CD4-positive, alpha-beta T cell treated with Interleukin-10 for 1 hour (primary cell): ENCODE measurements at places on chromosomes 13 and 19.

DNA sequence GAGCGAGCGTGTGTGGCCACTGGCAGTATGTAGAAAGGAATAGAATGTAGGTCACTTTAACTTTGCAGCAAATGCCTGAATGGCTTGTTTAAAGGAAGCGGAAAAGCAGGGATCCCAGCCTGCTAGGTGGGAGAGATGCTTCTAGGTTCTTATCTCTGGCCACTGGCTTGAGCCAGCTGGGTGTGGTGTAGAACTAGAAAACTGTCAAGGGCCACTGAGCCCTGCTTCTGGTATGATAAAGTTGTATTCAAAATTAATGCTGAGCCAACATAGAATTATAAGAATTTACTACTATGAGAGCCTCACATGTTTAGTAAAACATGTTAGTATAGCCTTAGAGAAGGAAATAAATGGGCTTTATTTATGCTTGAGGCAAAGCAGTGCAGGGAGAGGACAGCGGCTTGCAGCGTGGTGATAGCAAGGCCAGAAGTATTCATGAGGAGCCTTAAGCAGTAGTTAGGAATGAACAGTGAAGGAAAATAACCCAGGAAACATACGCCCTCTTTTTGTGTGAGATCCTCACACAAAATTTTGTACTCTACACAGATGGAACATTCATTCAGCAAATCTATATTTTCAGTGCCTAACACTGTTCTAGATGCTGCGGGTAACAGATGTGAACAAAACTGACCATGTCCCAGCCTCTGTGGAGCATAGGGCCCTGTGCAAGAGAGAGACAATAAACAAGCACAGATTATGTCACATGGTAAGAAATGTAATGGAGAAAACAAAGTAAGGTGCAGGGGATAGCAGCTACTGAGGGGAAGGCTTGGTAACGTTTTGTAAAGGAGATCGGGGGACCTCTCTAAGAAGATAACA, 863.2 kb downstream of the DIAPH3 start:
- no peak for DNase-seq

- DNase-seq, result no peak
Observed at GRCh38 chr19:30521937-30522336, 149.8 kb downstream of the ZNF536 start.

DNA sequence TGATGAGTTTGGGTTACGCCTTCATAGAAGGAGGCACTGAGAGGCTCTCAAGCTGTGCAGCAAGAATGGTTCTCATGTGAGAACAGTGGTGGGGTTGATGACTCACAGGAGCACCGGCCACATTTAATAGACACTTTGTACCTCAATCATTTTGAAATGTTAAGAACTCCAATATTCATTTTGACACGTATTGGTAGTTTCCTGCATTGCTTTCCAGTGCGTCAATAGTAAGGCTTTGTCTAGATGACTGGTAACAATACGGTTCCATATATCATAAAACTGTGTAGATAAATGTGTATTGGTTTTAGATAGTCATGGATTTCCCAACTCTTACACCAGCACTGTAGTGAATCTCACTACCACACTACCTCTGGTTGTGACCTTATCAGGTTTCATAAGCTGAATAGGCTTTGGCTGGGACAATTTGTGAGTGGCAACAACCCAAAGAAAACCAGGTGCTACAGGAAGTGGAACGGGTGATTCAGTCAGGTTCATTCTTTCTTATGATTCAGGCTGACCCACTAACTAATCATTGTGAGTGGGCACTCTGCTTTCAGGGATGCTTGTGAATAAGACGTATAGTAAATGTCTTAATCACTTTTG, 362.6 kb downstream of the KLF5 start:
- DNase-seq, result no peak

- no peak for DNase-seq
Observed at GRCh38 chr13:81760316-81760715, 1419.4 kb upstream of the SPRY2 start.

GRCh38 chr13:75372517-75372916, 109.5 kb downstream of the TBC1D4 start:
- DNase-seq, result peak; percentile 50

DNA sequence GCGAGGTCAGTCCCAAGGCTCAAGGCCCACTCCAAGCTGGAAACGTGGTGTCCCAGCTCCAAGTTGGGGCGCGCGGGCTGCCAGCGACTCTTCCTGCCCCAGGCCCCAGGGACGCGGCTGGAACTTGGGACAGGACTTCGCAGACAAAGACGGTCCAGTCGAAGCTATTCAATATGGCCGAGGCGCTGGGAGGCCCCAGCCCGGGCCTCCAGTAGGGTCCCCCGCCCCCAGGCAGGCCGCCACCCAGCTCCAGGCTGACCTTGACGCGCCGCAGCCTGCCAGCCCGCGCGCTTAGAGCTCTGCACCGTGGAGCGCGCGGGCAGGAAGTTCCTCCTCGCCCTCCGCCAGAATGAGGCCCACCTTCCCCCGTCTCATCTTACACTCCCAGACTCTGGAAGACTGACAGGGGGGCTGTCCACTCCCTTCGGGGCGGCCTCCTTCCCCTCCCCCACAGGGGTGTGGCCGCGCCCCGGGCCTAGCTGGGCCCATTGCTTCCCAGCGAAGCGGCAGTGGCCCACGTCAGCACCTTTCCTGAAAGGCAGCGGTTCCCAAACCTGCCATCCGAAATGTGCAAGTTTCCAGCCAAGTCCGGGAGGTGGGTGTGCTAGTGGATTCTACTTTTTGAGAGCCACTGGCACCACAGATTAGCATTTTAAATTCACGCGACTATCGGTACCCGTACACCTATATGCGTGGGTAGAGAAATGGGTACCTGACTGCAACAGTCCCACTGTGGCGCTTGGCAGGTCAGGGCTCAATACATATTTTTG, at the start of gene CCDC8:
TSS of gene CCDC8 (minus strand) at position 303 of the 770 bp plus-strand sequence. CDS start 754 bp downstream, outside the sequence.
- DNase-seq, result no peak

DNA sequence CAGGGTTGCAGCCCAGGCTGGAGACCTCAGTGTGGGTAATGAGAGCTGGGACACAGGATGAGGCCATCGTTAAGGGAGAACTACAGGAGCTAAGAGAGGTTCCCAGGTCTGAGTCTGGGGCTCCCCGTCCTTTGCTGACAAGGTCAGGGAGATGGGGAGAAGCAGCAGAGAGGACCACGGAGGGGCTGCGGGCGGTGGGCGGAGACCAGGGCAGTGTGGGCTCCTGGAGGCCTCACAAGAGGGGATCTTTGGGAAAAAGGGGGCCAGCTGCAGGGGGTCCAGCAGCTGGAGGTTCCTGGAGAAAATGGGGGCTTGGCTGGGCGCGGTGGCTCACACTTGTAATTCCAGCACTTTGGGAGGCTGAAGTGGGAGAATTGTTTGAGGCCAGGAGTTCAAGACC, 16.0 kb downstream of the RFX1 start:
- no peak for DNase-seq

- peak; percentile 64 for DNase-seq
Observed at GRCh38 chr19:29587518-29587986, 18.5 kb upstream of the POP4 start.

GRCh38 chr19:15629003-15629880, 11.5 kb upstream of the CYP4F3 start:
- peak; percentile 86 for DNase-seq

DNA sequence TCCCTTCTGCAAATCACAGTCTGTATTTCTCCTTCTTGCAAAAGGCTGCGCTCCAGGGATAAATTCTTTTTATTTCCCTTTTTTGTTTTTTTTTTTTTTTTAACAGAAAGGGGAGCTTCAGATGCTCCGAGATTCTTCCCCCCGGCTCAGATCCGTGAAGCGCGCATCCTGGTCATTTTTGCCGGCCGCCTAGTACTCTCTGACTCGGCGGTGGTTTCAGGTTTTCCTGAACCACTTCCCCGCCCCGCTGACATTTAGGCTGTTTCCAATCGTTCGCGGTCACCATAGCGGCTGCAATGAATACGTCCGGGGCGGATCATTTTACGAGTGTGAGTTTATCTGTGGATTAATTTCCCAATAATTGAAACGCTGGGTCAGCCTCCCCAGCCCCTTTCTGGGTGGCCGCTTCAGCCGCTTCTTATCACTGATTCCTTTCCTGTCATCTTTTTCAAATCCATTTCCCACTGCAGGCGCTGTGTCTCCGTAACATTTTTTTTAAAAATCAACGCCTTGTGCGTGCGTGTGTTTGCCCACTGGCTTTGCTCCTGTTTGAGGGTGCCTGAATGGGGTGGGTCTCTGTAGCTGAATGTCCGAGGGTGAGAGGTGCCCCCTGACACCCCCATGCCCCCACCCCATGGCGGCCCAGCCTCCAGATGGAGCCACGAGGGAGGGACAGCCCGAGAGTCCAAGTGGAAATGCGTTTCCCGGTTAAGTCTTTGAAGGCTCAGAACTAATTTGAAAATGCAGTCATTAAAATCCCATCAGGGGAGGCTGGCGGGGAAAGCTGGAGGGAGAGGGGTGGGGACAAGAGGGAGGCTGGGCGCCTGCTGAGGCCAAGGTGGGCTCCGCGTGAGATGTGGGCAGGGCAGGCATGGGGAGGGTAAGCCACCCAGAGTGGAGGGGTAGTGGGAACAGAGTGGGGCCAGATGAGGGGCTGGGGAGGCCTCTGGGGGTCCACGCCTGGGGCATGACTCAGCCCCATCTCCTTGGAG, 10.6 kb downstream of the ONECUT3 start:
- no peak for DNase-seq

- DNase-seq, result no peak
Observed at GRCh38 chr19:2039959-2040646, 10.9 kb downstream of the MKNK2 start.

GRCh38 chr13:20182231-20182846, 10.4 kb downstream of the GJB2 start:
- DNase-seq, result peak; percentile 76

GRCh38 chr19:42596391-42597072, 1.8 kb upstream of the CEACAM8 start:
- DNase-seq, result peak; percentile 23

DNA sequence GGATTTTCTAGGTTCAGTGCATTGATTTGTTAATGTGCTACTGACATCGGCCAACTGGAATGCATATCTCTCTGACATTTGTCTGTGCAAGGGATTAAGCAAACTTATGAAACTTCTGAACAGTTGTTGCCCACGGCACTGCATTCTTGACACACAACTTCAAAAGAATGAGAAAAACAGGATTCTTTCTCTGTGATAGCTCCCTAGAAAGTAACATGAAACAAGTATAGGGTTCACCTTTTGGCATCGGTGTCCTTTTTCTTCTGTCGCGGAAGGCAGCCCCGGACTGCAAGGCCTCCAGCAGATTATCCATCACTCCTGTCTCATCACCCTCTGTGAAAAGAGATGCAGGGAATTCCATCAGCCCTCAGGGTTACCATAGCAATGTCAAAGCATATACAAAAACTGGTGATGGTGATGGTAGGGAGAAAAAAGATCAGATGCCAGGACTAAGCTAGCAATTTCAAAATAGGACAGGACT, 389.2 kb downstream of the DIAPH3 start:
- no peak for DNase-seq

GRCh38 chr13:87661471-87661870, 9.7 kb upstream of the SLITRK5 start:
- DNase-seq, result no peak

DNA sequence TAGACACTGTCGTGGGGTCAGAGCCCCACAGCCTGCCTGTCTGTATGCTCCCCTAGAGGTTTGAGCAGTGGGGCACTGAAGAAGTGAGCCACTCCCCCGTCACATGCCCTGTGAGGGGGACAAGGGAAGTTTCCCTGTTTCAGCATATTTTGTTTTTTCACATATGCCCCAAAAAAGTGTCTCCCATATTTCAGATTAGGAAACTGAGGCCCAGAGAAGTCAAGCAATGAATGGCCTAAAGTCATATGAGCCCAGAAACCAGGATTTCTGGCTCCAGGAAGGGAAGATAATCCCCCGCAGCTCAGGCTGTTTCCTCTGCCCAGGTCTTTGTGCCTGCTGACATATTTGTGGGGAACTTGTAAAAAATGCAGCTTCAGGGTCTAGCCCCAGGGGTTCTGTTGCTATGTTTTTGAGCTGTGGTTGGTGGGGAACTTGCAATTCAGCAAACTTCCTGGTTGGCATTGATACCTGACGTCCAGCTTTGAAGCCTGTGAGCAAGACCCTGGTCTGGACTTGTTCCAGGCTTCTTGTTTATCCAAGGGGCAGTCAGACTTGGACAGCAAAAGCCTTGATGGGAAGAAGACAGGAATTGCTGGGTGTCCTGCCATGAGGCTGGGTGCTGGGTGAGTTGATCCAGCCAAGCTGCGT, 9.5 kb downstream of the RASL11A start:
- no peak for DNase-seq

GRCh38 chr13:103210348-103210747, 144.1 kb upstream of the SLC10A2 start:
- no peak for DNase-seq

DNA sequence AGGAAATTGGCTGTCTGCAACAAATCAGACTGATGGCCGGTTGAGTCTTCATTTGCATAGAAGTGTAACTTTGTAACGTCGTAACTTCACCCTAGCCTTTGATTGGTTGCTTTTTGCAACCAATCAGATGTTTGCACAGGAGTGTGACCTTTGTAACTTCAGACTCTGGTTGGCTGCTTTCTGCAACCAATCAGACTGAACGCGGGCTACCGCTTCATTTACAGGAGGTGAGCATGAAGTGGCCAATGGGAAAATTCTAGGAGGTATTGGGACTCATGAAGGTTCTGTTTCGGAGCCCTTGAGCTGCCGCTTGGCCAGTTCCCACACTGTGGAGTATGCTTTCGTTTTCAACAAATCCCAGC, 441 bp upstream of the ZNF559 start:
- peak; percentile 77 for DNase-seq

DNA sequence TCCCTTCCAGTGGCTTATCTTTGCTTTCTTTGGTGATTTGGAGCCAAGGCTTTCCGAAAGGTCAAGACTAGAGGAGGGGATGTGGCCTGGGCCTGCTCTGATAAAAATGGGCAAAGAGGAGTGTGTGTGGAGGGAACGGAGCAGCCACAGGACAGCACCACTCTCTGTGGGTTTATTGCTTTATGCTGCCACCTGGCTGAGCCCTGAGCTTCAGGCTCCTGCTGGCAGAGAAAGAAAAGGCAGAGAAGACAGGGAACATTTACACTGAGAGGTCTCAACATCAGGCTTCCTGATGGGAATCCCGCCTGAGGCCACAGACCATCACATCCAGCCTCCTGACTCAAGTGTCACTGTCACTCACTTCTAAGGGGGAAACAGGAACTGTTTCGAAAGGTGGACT, 9.2 kb upstream of the GSX1 start:
- no peak for DNase-seq

GRCh38 chr13:95254339-95254738, 46.9 kb downstream of the ABCC4 start:
- no peak for DNase-seq

- no peak for DNase-seq
Observed at GRCh38 chr19:38941979-38942378, 11.2 kb downstream of the MRPS12 start.

- no peak for DNase-seq
Observed at GRCh38 chr13:37277007-37277406, 171.5 kb upstream of the CSNK1A1L start.

GRCh38 chr19:49593233-49594113, 2.5 kb downstream of the PRR12 start:
- peak; percentile 95 for DNase-seq

DNA sequence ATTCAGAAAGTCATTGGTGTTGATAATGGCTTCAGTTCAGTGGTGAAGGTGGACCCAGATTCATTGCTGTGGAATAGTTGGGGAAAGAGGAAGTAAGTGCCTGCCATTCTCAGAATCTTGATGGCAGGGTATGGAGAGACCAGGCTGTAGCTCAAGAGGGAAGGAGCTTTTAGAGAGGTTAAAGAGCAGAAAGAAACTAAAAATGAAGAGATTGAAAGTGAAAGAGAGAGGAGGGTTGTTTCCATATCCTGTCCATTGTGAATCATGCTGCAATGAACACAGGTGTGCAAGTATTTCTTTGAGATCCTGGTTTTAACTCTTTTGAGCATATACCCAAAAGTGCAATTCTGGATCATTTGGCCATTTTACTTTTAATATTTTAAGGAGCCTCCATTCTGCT, 12.5 kb downstream of the GJB6 start:
- no peak for DNase-seq
